HCEC 1CT (cell line): ENCODE measurements at places on chromosomes 16 and 17.

DNA sequence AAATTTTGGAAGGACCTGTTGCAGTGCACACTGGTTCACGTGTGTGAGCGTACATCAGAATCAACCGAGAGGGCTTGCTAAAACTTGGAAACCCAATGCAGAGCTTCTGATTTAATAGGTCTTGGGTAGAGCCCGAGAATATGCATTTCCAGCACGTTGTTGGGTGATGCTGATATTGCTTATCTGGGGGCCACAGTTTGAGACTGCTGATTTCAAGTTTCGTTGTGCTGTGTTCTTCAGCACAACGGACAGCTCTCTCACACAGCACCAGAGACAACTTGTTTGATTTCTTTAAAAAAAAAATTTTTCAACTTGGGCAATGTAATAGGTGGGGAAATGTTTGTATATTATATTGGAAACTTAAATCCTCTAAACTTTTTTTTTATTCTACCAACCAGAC lies 9.4 kb downstream of the OR4D2 start:
- DNase-seq: no peak

DNA sequence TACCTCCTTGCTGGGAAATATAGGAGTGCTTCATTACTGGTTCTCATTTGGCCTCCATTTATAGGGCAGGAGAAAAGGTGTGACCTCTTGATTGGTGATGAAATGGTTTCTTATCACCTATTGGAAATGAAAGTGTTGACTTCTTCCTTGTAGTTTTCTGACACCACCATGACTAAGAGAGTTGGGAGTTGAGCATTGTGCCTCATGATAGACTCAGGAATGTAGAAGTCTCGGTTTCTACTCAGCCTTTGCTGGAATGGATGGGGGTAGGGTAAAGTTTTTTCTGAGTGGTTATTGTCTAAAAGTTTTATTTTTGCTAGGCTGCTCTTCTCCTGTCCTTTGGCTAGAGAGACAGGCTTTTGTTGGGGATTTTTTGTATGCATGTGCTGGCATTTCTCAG lies 117.4 kb downstream of the PHKB start:
- peak; percentile 23 for DNase-seq

DNA sequence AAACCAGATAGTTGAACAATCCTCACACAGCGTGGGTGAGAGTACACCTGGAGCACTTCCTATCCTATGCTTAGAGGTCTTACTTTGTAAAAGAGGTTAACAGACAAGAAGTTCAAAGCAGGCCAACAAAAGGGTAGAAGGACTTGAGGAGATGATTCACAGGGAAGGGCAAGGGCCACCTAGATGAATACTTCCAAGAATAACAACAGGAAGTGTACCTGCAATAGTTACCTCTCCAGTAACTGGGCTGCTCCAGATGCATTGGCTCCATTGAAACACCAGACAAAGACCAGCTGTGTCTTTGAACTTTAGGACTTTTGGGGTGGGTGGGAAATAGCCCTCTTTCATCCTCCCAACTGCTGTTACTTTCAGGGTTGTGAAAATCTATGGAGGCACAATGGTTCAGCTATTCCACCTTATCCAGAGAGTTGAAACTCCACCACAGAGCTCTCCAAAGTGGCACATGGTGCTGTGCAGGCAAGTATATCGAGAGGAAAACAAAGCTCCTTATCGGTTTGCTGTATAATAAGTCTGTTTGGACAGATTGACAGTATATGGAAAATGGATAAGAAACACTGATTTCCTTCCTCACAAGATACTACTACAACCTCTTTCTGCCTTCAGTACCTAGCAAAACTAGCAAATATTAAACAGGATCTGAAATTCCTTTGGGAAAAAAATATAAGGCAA lies 22.7 kb downstream of the RNF43 start:
- no peak for DNase-seq

DNA sequence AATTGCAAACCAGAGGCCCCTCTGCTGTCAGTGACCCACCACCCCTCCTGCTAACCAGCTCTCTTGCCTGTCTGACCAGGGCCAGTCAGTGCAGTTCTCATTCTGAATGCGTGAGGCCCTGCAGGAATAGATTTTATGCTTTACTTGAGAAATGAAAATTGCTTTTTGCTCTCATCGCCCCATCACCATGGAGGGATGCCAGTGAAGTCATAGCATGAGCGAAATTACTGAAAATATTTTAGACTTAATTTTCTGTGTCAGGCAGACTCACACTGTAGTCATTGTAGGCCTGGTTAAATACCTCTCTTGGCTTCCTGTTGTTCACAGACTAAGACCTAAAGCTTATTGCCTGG lies 490.5 kb upstream of the CDH5 start:
- DNase-seq: no peak

DNA sequence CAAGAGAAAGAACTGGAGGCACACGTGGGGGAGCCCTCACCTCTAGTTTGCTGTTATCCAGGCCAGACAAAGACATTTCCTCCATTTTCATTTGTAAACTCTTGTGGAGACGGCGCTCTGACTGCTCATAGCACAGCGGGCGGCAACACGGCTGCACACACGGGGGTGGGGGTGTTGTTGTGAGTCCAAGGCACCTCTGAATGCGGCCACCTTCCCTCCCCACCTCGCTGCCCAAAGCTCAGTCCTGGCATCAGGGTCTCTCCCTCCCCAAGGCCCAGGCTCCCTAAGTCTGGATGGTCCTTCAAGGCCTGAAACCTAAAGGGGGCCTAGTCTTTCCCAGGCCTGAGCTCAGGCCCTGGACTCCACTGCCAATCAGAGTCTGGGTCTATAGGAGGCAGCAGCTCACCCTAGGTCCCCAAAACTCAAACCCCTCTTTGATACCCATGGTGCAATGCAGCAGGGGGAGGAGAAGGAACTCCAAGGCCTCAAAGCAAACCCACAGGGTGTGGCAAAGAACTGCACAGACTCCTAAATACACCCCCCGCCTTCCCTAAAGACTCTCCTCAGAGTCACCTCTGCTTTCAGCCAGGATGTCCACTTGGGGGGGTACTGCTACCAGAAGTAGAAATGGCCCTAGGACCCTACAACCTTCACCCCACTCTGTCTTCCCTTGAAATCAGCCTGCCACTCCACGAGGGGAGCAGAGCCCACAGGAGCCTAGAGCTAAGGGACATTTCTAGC lies 1.5 kb downstream of the ATXN7L3 start:
- DNase-seq: peak; percentile 72
